Stimulated activated CD4-positive, alpha-beta T cell treated with anti-CD3 and anti-CD28 coated beads, TNF-alpha, amount 100 ng/mL, for 24 hours (primary cell): ENCODE measurements at places on chromosomes 1 and 21.

DNA sequence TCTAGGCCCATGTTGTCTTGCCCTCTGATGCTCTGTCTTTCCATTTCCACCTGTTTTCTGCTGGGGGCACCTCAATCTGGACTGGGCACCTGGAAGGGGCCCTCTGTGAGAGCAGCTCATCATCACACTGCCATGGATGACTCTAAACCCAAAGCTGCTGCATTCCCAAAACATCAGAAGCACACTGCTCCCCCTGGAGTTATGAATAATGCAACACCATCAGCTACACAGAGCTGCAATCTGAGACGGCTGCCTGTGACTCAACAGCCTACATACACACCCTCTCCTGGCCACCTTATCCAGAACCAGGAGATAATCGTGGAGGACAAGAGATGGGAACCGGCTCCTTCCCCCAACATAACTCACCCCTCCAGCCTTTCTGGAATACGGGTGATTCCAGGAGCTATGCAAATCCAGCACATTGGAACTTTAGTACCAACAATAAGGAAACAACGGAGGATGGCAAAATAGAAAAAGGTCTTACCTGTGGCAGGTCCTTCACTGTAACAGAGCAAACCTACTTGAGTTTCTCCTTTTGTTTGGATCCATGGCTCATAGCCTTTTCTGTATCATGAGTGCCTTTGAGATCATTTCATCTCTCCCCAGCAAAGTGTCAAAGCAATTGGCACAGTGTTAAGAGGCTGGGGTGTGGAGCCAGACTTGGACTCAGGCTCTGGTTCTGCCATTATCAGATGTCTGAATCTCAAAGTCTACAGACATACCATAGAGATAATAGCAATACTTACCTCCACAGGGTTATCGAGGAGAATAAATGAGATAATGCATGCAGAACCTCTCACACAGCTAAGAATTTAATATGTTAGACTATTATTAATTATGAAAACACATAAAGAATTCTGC lies 29.3 kb downstream of the AK2 start:
- no peak for DNase-seq

GRCh38 chr21:38774152-38774551 lies 31.6 kb upstream of the ETS2 start:
- no peak for DNase-seq

- DNase-seq: no peak
These were observed 2.8 kb upstream of the LSM10 start for GRCh38 chr1:36400514-36400824.

DNA sequence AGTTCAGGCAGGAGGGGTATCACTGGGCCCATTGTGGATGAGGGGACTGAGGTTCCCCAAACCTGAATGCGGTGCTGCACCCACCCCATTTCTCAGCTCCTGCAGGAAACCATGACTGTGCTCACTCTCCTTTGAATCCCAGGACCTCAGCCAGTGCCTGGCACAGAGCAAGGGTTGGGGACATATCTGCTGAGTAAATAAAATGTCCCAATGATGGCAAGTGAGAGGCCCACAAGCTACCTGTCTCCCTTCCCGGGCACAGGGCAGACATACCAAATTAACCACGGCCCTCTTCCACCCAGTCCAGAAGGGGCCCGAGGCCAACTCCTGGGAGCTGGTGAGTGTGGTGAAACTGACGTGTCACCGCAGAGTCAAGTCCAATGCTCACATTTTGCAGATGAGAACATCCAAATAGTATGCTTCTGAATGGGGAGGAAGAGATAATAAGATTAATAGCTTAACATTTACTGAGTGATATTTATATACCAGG lies 97.6 kb downstream of the EPHB2 start:
- no peak for DNase-seq

GRCh38 chr1:115867216-115867615 lies 26.3 kb upstream of the NHLH2 start:
- no peak for DNase-seq
